ENCODE measurements at places on chromosomes 7 and 10.

- no peak for DNase-seq
Measured at GRCh38 chr7:1008733-1009363, 25.9 kb downstream of the CYP2W1 start.

DNA sequence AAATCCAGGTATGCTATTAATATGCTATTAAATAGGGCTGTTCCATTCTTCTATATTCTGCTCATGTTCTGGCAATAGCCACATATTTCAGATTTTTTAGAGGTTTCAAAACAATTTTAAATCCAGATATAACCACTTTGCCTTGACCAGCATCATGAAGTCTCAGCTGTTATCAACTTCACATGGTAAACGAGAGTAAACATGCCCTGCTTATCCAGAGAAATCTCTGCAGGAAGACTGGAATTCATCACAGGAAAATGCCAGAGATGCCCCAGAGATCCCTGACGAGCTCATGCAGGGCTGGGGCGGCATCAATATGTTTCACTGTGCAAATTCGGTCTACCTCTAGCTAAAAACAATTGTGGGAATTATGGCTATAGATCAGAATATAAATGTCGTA, 126.5 kb downstream of the FANK1 start:
- DNase-seq = no peak

DNA sequence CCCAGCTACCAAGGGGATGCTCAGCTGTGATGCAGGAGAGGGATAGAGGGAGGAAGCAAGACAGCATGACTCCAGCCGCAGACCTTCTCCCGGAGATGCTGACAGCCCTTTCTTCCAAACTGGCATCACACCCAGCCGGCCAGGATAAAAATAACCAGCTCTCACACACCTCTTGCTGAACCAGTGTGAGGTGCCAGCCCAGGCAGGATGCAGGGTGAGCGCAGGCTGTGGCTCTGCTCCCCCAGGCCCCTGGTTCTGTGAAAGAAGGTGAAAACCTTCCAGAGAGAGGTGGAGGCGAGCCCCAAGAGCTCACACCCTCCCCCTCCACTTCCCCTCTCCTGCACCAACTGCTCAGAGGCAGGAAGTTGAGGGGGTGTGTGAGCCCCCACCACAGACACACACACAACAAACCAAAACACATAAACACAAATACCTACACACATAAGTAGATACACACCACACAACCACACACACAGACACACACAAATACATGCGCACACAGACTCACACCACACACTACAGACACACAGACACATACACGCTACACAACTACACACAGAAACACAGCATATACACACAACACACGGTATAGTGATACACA, 4.0 kb downstream of the GPR15LG start:
- no peak for DNase-seq

DNA sequence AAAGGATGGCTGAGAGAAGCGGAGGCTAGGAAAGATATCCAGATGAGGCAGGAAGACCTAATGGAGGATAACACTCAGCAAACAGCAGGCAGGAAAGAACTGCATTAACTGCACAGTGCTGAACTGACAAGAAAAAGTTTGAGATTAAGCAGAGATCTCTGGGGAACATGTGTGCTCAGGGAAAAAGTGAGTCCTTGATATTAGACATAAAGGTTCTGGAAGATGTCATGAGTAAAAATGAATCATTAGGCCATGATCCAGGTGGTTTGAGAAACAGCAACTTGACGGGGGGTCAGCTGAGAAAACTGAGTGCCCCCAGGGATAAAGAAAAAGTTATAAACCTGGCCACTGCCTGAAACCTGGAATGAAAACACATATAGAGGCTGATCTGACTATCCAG, 27.3 kb upstream of the ANK3 start:
- DNase-seq = no peak

GRCh38 chr7:99740573-99741440, 5.8 kb upstream of the CYP3A7 start:
- no peak for DNase-seq

DNA sequence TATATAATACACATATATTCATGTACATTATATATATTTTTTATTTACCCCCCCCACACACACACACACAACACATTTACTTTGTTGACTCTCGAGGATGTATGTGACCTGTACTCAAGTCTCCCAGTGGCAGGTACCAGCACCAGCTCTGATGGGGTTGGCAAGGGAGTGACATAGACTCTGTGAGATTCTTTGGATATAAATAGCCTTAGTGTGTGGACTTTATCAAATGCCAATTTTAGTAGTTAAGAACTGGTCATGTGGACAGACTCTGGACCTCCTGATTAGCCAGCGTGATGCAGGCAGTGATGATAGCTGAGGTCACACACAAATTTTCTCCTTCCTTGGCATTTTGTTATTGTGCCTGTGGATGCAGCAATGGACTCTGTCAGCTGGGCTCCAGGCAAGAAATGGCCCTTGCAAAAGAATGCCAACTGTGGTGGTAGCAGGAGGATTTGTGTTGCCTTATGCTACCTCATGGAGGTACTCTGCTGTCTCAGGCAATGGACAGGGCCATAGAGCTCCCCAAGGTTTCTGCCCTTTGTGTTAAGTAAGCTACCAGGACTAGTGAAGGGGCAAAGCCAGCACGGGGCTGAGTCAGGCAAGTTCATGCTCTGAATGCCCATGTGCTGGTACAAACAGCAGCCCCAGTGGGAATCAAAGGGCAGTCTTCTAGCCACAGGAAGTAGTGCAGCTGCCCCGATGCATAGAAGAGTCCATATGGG, 224.6 kb upstream of the ZWINT start:
- DNase-seq = no peak

- DNase-seq = no peak
Measured at GRCh38 chr10:82394122-82394521, 519.1 kb downstream of the NRG3 start.

DNA sequence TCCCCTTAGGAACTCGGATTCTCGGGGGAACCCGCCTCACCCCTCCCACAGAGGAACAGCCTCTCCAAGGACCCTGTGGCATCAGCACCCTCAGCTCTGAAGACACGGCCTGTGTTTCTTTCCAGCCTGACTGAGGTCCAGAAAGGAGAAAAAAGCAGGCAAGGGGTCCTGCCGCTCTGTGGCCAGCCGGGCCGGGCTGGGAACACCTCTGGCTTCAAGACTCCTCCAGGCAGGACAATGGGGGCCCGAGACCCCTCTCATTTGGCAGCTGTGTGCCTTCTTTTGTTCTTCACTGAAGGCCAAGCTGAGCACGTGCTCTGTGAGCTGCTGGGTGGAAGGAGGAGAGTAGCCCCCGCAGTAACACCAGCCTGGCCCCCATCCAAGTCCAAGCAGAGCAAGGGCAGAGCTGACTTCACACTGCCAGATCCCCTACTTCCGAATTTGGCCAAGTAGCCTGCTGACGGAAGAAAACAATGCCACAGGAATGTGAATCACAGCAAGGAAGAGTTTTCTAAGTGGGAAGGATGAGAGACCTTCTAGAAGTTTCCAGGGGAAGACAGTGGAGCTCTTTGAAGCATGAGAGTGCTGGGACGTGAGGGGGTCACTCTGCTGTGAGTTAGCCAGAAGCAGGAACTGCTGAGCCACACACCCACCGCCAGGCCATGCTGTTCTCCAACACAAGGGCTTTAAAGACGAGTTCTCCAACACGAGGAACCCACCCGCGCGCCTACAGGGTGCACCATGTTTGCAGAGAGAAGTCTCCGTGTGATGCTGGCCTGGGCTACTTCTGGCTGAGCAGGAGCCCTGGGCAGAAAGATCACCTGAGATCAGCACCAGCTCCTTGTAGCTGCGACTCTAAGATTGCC, 3.1 kb downstream of the CNPY1 start:
- no peak for DNase-seq

GRCh38 chr7:44685723-44686122, 62.9 kb upstream of the ZMIZ2 start:
- DNase-seq = no peak

DNA sequence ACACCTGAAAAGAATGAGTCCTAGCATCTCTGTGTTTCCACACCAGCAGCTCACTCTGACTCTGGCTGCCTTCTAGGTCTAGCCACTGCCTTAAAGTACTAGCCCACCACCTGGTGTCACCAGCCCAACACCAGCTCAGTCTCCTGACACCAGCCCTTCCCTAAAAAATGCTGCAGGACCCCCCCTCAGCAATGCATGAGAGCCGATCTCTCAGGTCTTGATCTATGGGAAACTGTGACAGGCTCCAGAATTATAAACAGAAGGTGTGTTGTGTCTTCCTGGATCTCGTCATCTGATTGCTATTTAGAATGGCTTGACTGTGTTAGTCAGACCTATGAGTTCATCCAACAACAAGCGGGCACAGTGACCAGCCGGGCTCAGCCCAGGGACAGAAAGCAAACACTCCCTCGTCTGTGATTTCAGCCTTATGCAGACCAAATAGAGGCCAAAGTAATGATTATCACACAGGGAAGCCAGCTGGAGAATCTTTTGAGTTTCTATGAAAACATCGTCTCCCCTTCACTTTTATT, 66.6 kb downstream of the CUBN start:
- DNase-seq = no peak

DNA sequence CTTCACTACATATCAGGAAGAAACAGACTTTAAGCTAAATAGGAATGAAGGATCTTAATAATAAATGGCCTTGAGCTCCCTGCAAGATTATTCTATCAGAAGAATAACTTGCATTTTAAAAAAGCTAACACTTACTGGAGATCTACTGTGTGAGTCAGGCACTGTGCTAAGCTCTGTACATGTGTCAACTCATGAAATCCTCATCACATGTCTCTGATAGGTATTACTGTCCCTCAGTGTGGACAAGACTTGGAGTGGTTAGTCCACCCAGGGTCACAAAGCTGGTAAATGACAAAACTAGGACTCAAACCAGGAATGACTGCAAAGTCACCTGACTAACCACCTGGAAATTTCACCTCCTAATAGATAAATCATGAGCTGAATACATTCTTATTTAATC, 57.1 kb upstream of the KCTD7 start:
- DNase-seq = no peak

GRCh38 chr7:69162931-69163670, 435.2 kb upstream of the AUTS2 start:
- no peak for DNase-seq

DNA sequence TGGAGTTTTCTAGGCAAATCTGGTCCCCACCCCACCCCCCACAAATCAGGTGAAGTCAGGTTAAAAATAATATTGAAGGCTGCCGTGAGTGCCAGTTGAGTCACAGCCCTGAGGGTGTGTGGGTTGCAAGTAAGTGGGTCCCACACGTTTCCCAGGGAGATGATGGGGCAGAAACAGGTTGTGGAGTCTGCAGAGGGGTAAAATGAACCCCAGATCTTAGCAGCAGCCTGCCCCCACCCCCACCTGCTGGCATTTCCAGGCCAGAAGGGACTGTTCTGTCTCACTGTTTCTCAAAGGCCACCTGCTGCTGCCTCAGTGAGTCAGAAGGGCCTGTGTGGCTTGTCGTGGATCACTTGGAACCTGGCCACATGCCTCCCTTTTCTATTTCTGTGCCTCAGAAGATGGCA, 59.8 kb upstream of the SMNDC1 start:
- no peak for DNase-seq

DNA sequence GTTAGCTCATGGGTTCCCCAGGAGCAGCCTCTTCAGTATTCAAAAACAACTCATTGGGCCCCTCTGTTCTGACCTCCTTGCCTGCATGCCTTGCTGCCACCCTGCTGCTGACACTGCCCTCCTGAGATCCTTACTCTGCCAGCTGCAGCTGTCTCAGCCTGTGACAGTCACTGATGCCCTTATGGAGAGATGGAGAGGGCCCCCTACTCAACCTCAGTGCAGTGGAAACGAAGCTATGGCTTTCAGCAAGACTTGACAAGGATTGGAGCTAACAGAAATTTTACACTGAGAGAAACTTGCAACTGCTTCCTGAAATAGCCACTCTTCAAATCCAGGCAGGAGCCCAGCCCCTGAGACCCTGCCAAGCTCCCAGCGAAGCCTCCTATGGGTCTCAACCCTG, 678.3 kb upstream of the C7orf33 start:
- DNase-seq = no peak

DNA sequence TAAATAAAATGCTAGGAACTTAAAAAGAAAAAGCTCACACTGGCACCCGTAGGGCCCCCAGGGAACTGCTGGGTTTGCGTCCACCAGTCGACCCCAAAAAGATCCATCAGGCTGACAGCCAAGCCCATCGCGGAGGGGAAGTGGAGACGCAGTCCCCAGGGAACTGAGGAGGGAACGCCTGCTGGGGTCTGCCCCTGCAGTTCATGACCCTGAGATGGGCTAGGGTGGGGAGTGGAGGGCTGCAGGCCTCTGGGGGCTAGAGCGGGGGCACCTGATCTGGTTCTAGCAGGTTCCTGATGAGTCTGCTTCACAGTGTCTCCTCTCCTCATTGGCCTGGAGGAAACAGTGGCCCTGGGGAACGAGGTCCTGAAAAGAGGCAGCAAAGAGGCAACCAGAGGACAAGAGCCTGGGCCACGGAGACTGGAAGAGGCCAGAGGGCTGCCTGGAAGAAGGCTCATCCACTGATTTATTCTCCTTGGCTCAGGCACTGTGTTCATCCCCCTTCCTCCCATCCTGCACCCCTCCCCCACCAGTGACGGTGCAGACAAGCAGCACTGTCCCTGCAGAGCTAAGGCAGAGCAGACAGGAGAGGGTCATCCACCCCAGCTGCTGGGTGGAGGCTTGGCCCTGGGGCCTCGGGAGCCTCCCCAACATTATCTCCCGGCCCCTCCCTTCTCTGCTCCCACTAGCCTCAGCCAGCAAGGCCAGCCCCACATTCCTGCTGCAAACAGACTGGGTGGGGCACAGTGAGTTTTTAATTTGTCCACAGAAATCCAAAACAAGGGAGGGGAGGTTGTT, 24.7 kb upstream of the HSPA12A start:
- no peak for DNase-seq

DNA sequence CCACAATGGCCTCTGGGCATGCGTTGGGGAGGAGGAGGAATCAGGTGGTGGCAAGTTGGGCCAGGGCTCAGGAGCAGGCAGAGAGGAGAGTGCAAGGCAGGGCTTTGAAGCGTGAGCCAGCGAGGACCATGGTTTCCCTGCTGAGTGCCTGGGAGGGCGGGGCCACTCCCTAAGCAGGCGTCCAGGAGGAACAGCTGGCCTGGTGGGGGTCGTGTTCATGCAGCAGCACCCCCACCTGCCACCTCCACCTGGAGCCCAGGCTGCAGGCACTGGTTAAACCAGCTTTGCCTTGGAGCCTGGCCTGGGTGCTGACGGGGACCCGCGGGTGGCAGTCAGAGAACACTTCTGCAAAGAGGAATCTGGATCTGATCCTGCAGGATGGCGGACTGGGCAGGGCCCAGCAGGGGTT, 24.2 kb upstream of the AQP1 start:
- DNase-seq = no peak

GRCh38 chr7:8509621-8510020, 76.2 kb downstream of the NXPH1 start:
- no peak for DNase-seq

Measured in cortex of kidney (tissue), 1 donor.